Activated CD4-positive, alpha-beta T cell treated with anti-CD3 and anti-CD28 coated beads, Interleukin-2, amount 10 ng/mL, durations not matched to agents 7 days and 5 days (primary cell): ENCODE measurements at places on chromosomes 5 and 9.

DNA sequence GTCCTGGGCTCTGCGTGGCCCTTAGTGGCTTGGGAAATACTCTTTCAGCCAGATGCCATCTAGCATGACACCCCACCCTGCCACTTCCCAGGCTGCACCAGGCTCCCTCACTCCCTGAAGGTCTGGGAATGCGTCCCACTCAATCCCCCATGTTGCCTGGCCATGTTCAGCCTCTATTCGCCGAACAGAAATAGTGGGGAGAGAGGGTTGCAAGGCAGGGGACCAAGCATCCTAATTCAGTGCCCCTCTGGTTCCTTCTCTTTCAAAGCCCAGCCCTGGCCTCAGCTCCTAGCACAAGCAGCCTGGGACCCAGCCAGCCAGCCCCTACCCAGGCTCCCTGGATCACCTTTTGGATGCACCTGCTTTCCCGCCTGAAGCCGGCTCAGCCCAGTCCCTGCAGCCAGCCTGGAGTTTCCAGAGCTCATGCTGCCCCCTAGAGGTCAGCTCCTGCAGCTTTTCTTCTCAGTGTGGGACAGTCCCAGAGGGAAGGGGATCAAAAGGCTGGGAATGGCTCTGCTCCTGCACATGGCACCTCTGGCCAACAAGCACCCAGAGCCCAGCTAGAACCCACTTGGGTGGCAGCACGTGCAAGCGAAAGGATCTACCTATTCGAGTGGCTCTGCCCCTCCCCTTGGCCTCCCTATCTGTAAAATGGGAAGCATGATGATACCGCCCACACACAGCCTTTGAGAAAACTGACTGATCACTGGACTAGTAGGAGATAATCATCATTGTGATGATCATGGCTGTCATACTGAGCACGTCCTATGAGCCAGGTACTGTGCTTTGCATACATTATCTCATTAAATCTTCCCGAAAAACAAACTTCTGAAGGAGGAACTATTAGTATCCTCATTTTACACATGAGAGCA is 48.7 kb upstream of the C5orf58 start:
- H3K36me3 ChIP-seq: no peaks in the 10 kb centered on the region
- H3K27me3 ChIP-seq: peaks cover 7% of the 10 kb centered on the region

- H3K27ac ChIP-seq: no peak overlapping the region
- DNase-seq: no peak
- H3K4me1 ChIP-seq: peaks cover 3% of the 10 kb centered on the region
- H3K27me3 ChIP-seq: peaks cover 17% of the 10 kb centered on the region
- no peak overlapping the region for H3K4me3 ChIP-seq
Observed at GRCh38 chr5:97101189-97101910, 41.1 kb downstream of the LIX1 start.

- H3K36me3 ChIP-seq: no peaks in the 10 kb centered on the region
- no peak for DNase-seq
- no peaks in the 10 kb centered on the region for H3K27me3 ChIP-seq
- no peaks in the 10 kb centered on the region for H3K4me1 ChIP-seq
- H3K4me3 ChIP-seq: no peak overlapping the region
Observed at GRCh38 chr5:93278896-93279295, 302.1 kb downstream of the NR2F1-AS1 start.

GRCh38 chr9:98831696-98832095 is 24.2 kb downstream of the GALNT12 start:
- peaks cover 4% of the 10 kb centered on the region for H3K36me3 ChIP-seq
- H3K27me3 ChIP-seq: no peaks in the 10 kb centered on the region
- no peak overlapping the region for H3K27ac ChIP-seq
- H3K4me3 ChIP-seq: no peak overlapping the region
- no peaks in the 10 kb centered on the region for H3K4me1 ChIP-seq

DNA sequence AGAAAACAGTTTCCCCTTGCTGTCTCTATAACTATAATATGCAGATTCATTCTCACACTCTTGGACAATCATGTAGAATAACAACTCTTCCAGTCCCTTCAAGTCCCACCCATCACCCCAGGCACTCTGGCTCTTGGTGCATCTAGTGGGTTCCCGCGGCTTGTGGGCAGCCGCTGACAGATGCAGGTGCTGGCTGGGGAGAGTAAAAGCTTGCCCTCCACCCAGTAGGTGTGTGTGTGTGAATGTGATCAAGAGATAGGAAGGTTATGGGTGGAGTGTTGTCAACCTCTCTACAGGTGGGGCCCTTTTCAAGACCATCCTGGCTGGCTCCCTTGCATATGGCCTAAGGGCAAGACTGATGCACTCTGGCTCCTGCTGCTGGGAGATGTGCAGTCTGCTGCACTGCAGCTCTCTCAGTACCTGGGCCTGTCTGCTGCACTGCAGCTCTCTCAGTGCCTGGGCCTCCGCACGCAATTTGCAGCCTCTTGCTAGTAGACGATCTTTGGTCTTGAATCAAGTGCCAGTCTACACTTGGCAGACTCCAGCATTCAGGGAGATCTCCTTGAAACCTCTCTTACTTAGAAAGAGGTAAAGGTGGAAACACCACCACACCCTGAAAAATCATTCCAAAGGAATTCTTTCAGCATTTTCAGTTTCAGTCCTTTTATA is 189.7 kb upstream of the GDNF start:
- H3K4me3 ChIP-seq: no peak overlapping the region
- no peaks in the 10 kb centered on the region for H3K36me3 ChIP-seq
- no peak overlapping the region for H3K27ac ChIP-seq
- no peaks in the 10 kb centered on the region for H3K4me1 ChIP-seq
